Testis (tissue), 5 donors: ENCODE measurements at places on chromosomes 11 and 22. TPM values are rescaled to one million over a fixed set of nuclear protein-coding genes. Genes with fewer than 3 reads are reported as not detected.
A peak's percentile ranks its signal among the peaks of the same experiment; 100 is the strongest.

DNA sequence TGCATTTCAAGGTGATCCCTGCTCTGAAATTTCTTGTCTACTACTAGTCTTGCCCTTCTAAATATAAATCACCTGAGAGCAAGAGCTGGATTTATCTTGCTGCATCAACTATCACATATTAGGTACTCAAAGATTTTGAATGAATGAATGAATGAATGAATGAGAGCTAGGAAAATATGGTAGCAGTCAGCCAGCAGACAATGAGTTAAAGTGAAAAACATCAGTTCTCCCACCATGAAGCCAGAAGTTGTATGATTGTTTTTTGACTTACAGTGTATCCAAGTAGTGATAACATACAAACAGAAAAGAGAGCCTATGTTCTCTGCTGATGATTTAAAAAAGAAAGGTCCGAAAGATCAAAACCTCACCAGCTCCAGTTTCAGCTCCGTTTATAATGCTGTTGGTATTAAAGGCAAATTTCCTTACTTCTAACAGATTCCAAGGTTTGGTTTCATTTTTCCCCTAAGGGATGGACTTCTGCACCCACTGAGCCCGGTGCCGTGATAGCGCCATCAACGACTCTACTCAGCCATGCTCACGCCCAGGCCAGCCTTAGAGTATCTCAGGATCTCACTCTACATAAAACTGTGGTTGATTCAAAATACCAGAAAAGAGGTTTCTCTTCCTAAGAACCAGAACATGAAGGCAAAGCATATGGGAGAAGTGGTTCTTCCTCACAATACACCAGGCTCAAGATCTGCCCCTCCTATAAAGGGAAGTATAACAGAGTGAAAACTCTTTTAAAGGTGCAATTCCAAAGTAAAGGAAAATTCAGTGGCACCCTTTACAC lies 92.0 kb downstream of the SGSM3 start:
- H3K27ac ChIP-seq, result no peak overlapping the region
- no peaks in the 10 kb centered on the region for H3K36me3 ChIP-seq
- peak; percentile 40 for DNase-seq

GRCh38 chr11:103326070-103326794 lies 217.0 kb downstream of the DYNC2H1 start:
- no peaks in the 10 kb centered on the region for H3K27me3 ChIP-seq
- DNase-seq, result peak; percentile 56
- no peak overlapping the region for H3K27ac ChIP-seq

The C11orf16 gene
- total RNA-seq, result 1.7 TPM

The TAF1D gene
- 70.3 TPM for total RNA-seq

- H3K4me3 ChIP-seq, result no peak overlapping the region
- H3K27ac ChIP-seq, result no peak overlapping the region
- no peaks in the 10 kb centered on the region for H3K4me1 ChIP-seq
- no peaks in the 10 kb centered on the region for H3K36me3 ChIP-seq
- H3K27me3 ChIP-seq, result no peaks in the 10 kb centered on the region
- no peak for DNase-seq
Observed at GRCh38 chr11:82960779-82961143, 59.2 kb downstream of the DDIAS start.

The TRPC6 gene
- 4.1 TPM for total RNA-seq

The BACE1 gene
- total RNA-seq, result 24.7 TPM

The CCDC82 gene
- 50.9 TPM for total RNA-seq

The NCF4 gene
- total RNA-seq, result 6.8 TPM

GRCh38 chr11:10095412-10096208 lies 198.4 kb downstream of the SBF2 start:
- no peaks in the 10 kb centered on the region for H3K27me3 ChIP-seq
- H3K27ac ChIP-seq, result no peak overlapping the region
- DNase-seq, result no peak
- no peak overlapping the region for H3K4me3 ChIP-seq
- H3K36me3 ChIP-seq, result no peaks in the 10 kb centered on the region

GRCh38 chr11:80186692-80187091 lies 745.9 kb upstream of the TENM4 start:
- no peak overlapping the region for H3K4me3 ChIP-seq
- no peak for DNase-seq
- H3K27ac ChIP-seq, result no peak overlapping the region
- no peaks in the 10 kb centered on the region for H3K36me3 ChIP-seq
- H3K27me3 ChIP-seq, result no peaks in the 10 kb centered on the region

DNA sequence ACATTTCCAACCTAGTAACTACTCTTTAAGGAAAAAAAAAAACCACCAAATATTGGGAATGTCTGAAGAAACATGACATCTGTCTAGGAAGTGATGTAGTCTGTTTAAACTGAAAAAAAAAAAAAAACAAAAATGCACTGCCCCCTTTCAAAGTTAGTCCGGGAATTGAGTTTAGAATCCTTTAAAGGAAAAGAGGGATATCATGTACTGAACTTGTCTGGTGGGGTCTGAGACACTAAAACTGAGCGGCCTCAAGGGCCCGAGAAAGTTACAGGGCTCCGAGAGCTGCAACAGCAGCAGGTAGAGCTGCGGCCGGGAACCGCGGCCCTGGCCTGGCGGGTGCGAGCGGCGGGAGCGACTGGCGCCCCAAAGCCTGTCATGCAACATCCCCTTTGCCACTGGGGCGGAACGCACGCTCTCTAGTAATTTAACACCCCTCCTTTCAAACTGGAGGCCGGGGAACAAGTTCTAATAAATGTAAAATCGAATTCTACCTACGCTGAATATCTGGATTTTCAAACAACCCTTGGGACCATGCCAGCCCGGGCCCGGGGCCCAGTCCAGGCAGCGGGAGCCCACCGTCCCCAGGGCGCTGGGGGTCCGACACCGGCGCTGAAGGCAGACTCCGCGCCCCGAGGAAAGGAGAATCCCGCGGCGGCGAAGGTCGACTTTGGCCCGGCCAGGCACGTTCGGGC lies 736 bp downstream of the RDX start:
- peak; percentile 66 for DNase-seq
- peak overlapping the region; percentile 92 for H3K4me3 ChIP-seq
- no peaks in the 10 kb centered on the region for H3K27me3 ChIP-seq
- H3K27ac ChIP-seq, result peak overlapping the region; percentile 95
- H3K36me3 ChIP-seq, result no peaks in the 10 kb centered on the region

The KLHL35 gene
- 51.2 TPM for total RNA-seq

DNA sequence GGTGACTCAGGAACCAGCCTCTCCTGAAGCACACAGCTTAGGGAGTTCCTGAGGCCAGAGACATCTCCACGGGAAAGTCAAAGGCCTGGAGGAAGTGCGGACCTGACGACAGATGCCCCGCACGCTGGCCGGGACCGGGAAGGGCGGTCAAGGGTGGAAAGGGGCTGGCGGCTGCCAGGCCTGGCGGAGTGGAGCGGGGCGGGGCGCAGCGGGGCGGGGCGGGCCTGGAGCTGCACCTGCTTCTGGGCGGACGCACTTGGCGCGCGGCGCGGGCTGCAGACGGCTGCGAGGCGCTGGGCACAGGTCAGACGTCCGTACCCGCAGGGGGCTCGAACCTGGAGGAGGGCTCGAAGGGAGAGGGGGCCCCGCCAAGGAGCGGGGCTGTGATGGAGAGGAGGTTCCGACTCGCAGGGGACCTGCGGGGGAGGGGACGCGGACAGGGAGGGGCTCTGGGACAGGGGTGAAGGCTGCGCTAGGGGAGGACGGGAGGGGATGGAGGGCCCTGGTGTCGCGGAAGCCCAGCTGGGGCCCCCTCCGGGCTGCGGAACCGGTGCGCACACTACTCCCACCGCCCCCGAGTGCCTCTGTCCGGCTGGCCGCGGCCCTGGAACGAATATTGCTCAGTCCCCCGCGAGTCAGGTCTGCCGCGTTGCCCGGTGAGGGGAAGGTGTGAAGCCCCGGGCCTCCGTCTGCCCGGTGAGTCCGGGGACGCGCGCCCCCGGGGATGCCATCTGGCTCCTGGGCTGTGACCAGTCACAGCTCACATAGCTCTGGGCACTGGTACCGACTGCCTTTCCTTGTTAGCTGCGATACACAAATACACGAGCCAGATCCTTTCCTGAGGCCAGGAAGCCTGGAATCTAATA lies at the start of gene TMEM45B:
TMEM45B (plus strand) TSS at position 253 of the 866 bp plus-strand sequence. CDS start 36,635 bp downstream, outside the sequence.
- H3K27ac ChIP-seq, result no peak within 1 kb of the TSS
- peak within 1 kb of the TSS; percentile 44 for H3K4me3 ChIP-seq
- no peaks in the 10 kb centered on the region for H3K4me1 ChIP-seq
- DNase-seq, result no peak
- no peaks in the 10 kb centered on the region for H3K36me3 ChIP-seq

DNA sequence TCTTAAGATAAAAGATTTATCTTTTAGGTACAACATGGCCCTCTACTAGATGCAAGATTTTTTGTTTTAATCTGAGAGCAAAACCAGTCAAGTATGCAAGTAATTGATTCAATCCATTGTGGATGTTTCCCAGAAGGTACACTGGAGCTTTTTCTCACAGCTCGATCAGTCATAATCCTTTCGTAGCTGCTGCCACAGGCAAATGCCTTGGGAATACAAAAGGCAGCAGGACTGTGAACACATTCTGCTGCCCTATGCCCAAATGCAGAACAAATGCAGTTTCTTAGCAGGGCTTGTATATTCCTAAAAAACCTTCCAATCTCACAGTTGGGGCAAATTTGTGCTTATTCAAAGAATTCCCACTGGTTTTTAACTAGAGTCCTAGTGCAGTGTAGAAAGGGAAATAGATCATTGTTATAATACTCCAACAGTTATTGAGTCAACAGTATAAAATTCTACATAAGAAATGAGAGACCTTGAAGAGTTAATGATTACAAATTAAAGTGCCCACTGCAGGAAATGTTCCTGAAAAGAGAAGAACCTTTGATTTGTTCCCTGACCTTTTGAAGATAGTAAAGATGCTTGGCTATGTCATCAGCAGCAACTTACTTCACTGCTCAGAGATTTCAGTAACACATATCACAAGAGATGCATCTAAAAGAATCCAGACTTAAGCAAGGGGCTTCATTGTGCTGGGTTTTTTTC lies 14.1 kb downstream of the LPXN start:
- no peak overlapping the region for H3K4me3 ChIP-seq
- no peak overlapping the region for H3K27ac ChIP-seq

- no peak overlapping the region for H3K27ac ChIP-seq
- H3K36me3 ChIP-seq, result no peaks in the 10 kb centered on the region
- no peaks in the 10 kb centered on the region for H3K4me1 ChIP-seq
- H3K27me3 ChIP-seq, result no peaks in the 10 kb centered on the region
- no peak overlapping the region for H3K4me3 ChIP-seq
Observed at GRCh38 chr22:45777852-45778375, 106.3 kb downstream of the ATXN10 start.

The APOA4 gene
- not detected for total RNA-seq

DNA sequence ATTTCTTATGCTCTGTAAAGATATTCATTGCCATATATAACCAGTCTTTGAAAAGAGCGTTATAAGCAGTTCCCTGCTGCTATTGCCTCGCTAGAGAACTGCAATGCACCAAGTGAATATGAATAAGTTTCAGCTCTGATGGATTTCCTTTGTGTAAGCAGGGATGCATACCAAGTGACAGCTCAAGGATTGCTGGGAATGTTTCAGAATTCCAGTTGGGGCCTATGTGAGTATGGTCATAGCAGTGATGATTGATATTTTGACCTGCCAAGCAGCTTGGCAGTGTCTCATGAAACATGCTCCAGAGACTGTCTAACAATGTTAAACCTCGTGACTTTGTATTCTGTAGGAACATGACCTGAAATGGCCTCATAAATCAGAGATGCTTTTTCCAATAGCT lies 312.6 kb downstream of the C11orf87 start:
- no peak for DNase-seq
- no peak overlapping the region for H3K4me3 ChIP-seq
- H3K4me1 ChIP-seq, result no peaks in the 10 kb centered on the region
- H3K27me3 ChIP-seq, result no peaks in the 10 kb centered on the region

GRCh38 chr11:119739975-119740374 lies 11.0 kb upstream of the NECTIN1 start:
- no peaks in the 10 kb centered on the region for H3K27me3 ChIP-seq
- no peaks in the 10 kb centered on the region for H3K36me3 ChIP-seq
- peaks cover 5% of the 10 kb centered on the region for H3K4me1 ChIP-seq
- no peak overlapping the region for H3K4me3 ChIP-seq

GRCh38 chr22:50281957-50282356 lies 11.8 kb upstream of the MAPK11 start:
- H3K4me1 ChIP-seq, result no peaks in the 10 kb centered on the region
- H3K27ac ChIP-seq, result no peak overlapping the region
- H3K4me3 ChIP-seq, result no peak overlapping the region
- H3K36me3 ChIP-seq, result no peaks in the 10 kb centered on the region
- no peaks in the 10 kb centered on the region for H3K27me3 ChIP-seq

The CARD18 gene
- total RNA-seq, result 2.3 TPM

The ABCG4 gene
- 3.9 TPM for total RNA-seq

- H3K4me3 ChIP-seq, result no peak overlapping the region
- DNase-seq, result no peak
- no peaks in the 10 kb centered on the region for H3K4me1 ChIP-seq
- no peak overlapping the region for H3K27ac ChIP-seq
- no peaks in the 10 kb centered on the region for H3K36me3 ChIP-seq
Observed at GRCh38 chr11:23315286-23315685, 455.0 kb upstream of the CCDC179 start.

DNA sequence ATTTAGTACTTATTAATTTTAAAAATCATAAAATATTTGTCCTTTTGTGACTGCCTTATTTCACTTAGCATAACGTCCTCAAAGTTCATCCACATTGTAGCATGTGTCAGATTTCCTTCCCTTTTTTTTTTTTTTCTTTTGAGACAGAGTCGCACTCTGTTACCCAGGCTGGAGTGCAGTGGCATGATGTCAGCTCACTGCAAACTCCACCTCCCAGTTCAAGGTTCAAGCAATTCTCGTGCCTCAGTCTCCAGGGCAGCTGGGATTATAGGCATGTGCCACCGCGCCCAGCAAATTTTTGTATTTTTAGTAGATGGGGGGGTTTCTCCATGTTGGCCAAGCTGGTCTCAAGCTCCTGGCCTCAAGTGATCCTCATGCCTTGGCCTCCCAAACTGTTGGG lies 10.6 kb downstream of the RAB6A start:
- peaks cover 27% of the 10 kb centered on the region for H3K4me1 ChIP-seq
- DNase-seq, result no peak
- no peak overlapping the region for H3K4me3 ChIP-seq
- H3K36me3 ChIP-seq, result no peaks in the 10 kb centered on the region
- H3K27me3 ChIP-seq, result no peaks in the 10 kb centered on the region

The SF3B2 gene
- total RNA-seq, result 307 TPM

The SMIM35 gene
- not detected for total RNA-seq
